ENCODE measurements at places on chromosomes 7 and 10. TPM values are rescaled to one million over a fixed set of nuclear protein-coding genes. Genes with fewer than 3 reads are reported as not detected.
A peak's percentile ranks its signal among the peaks of the same experiment; 100 is the strongest.

The RAB11FIP2 gene
- 47.7 TPM for total RNA-seq

DNA sequence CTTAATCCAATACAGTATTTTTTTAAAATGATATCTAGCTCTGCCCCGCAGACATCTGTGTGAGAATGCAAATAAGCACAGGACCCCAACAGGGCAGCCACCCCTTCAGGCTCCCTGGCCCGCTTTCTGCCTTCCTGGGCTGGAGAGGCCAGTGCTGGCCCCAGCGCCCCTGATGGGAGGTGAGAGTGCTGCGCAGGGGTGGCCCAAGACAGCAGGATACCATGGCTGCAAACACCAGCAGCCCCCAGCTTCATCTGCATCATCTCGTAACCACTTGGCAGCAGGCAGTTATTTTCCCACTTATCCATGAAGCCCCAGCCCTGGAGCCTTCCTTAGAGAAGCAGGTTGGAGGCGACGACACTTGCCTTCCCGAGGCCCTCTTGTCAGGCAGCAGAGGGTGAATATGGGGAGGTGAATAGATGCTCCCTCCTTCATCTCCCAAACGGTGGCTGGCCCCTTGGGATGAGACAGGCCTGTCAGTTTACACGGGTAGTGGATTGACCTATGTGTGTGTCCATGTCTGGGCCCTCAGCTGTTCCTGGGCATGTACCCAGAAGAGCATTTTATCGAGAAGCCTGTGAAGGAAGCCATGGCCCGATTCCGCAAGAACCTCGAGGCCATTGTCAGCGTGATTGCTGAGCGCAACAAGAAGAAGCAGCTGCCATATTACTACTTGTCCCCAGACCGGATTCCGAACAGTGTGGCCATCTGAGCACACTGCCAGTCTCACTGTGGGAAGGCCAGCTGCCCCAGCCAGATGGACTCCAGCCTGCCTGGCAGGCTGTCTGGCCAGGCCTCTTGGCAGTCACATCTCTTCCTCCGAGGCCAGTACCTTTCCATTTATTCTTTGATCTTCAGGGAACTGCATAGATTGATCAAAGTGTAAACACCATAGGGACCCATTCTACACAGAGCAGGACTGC is 71.2 kb downstream of the ALOX5 start:
- no peak overlapping the region for H3K27ac ChIP-seq
- H3K4me3 ChIP-seq, result no peak overlapping the region
- H3K27me3 ChIP-seq, result no peaks in the 10 kb centered on the region
- no peaks in the 10 kb centered on the region for H3K4me1 ChIP-seq
- DNase-seq, result peak; percentile 75

DNA sequence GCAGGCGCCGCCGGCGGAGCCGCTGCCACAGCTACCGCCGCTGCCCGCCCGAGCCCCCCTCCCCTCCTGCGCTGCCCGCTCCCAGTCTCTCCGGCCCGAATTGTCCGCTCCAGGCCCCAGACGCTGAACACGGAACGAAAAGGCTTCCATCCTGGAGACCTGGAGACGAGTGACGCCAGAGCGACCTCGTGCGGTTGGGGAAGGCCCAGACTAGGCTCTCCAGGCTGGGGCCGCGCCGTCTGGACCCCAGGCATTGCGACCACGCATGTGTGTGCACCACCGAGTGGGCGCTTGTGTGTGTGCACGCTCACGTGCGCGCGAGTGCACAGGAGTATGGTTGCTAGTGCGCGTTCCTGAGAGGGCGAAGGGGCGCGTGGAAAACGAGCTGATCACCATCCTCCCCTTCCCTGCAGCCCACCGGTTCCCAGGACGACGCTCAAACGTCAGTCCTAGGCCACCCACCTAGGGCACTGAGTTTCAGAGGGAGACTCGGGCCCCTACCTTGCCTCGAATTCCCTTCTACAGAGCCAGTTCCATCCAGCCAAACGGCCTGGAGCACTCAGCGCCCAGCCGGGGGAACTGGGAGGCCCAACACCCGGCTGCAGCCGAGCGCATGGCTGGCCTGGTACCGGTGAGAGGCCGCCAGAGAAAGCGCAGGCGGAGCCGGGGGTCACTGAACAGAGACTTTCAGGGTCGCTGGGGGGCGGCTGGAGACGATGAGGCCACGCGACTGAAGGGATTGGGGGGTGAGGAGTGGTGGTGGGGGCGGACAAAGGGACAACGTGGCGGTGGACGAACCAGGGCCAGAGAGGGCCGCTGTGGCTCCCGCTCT is 11.6 kb downstream of the LBX1 start:
- H3K27me3 ChIP-seq, result peaks cover 88% of the 10 kb centered on the region
- H3K4me3 ChIP-seq, result no peak overlapping the region
- peaks cover 6% of the 10 kb centered on the region for H3K4me1 ChIP-seq
- peak; percentile 92 for DNase-seq

The MYH16 gene
- under 0.01 TPM for total RNA-seq

DNA sequence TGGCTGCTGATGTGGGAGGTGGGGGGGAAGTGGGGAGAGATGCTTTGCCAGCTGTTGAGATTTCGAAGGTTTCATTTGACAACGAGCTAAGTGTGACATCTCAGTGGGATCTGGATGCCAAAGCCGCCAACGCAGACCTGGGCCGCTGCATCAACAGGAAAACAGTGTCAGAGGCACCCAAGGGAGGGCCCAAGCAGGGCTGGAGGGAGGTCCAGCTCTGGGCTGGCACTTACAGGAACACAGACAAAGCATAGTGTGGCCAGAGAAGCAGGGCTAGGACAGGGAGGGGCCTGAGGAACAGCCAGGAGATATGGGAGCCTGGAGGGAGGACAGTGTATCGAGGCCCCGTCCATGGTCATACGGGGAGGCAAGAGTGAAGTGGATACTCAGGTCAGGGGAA is 73.1 kb downstream of the GTF2IRD1 start:
- H3K27ac ChIP-seq, result no peak overlapping the region
- H3K4me3 ChIP-seq, result no peak overlapping the region
- H3K27me3 ChIP-seq, result no peaks in the 10 kb centered on the region
- H3K4me1 ChIP-seq, result no peaks in the 10 kb centered on the region
- DNase-seq, result peak; percentile 41

The ANXA8L1 gene
- total RNA-seq, result 0.29 TPM

DNA sequence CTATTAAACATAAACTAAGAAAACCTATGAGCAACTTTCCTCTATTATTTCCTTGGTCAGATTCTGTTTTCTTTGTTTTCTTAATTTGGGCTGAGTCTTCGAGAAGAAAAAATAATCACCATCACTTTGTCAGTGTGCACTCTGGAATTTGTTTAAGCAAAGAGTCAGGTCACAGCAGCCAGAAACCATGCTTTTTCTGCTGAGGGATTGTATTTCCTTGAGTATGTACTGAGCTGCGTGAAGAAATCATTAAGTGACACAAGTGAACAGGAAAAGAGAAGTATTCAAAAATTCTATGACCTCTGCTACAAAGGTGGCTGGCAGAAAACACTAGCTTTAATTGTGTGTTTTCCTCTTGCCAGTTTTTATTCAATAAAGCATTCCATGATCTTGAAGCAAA is 249.6 kb downstream of the VTI1A start:
- DNase-seq, result no peak
- H3K27ac ChIP-seq, result no peak overlapping the region
- no peaks in the 10 kb centered on the region for H3K27me3 ChIP-seq
- no peaks in the 10 kb centered on the region for H3K4me1 ChIP-seq
- no peaks in the 10 kb centered on the region for H3K36me3 ChIP-seq

The CPA5 gene
- total RNA-seq, result not detected

DNA sequence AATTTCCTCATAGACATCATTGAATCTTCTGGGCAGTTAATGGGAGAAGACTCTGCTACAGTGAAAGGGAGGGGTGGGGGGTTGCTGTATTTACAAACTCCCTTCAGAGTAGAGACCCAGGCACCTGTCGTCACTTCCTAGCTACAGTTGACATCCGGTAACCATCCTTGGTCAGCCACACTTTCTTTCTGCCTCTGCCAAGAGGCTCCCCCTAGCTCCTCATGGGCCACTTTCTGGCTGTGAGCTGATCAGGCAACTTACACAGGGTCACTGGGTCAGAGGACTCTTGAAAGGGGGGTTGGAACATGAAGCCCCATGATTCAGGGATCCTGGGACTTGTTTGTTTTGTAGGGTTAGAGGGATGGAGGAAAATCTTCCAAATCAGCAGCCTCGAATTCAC is 1.2 kb downstream of the TECPR1 start:
- H3K27me3 ChIP-seq, result no peaks in the 10 kb centered on the region
- no peak overlapping the region for H3K4me3 ChIP-seq
- H3K36me3 ChIP-seq, result peaks cover 5% of the 10 kb centered on the region
- H3K27ac ChIP-seq, result no peak overlapping the region
- peaks cover 16% of the 10 kb centered on the region for H3K4me1 ChIP-seq
- peak; percentile 55 for DNase-seq

- H3K4me3 ChIP-seq, result no peak overlapping the region
- DNase-seq, result no peak
- H3K27me3 ChIP-seq, result no peaks in the 10 kb centered on the region
These were observed 8.5 kb downstream of the TPST1 start for GRCh38 chr7:66213637-66214036.

DNA sequence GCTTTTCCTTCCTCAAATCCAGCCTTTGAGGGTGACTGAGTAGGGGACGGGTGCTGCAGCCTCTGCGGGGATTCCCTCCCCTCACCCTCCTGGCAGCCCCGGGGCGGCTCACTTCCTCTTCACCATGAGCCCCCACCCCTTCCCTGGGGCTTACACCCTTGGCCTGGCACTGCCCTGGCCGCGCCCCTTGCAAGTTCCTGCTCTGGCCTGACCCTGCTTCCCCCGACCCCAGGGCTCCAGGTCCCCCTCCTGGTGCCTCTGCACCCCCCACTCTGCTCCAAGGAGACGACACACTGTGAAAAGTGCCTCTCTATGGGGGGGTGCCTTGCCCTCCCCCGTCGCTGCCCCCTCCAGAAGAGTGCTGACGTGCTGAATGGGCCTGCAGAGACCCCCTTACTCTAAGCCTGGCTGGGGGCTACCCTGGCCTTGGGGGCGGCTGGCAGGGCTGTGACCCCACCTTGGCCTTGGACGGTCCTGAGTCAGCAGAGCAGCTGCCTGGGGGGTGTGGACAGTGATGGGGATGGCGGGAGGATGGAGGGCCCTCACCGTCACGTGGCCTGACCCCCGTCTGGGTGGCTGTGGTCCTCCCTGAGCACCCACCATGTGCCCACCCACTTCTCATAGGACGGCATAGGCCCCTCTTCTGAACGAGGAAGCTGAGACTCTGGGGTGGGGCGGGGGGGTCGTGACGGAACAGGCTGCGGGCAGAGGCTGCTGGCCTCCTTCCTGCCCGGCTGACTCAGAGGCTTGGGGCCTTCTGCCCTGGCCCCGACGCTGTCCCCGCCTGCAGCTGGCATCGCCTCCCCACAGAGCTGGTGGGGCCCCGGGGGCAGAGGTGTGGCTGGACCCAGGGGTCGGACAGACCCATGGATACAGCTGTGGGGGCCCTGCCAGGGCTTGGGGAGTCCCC is 9.8 kb downstream of the LFNG start:
- no peaks in the 10 kb centered on the region for H3K27me3 ChIP-seq
- peak overlapping the region; percentile 45 for H3K27ac ChIP-seq
- H3K4me1 ChIP-seq, result peaks cover 38% of the 10 kb centered on the region
- peak overlapping the region; percentile 16 for H3K4me3 ChIP-seq

GRCh38 chr7:137992550-137993394 is 9.1 kb downstream of the CREB3L2 start:
- peak overlapping the region; percentile 98 for H3K27ac ChIP-seq
- H3K36me3 ChIP-seq, result peaks cover 7% of the 10 kb centered on the region
- peak; percentile 55 for DNase-seq
- H3K27me3 ChIP-seq, result no peaks in the 10 kb centered on the region
- H3K4me1 ChIP-seq, result peaks cover 84% of the 10 kb centered on the region
- peak overlapping the region; percentile 29 for H3K4me3 ChIP-seq

The PYROXD2 gene
- total RNA-seq, result 11.6 TPM

The CDC14C gene
- total RNA-seq, result 0.29 TPM

DNA sequence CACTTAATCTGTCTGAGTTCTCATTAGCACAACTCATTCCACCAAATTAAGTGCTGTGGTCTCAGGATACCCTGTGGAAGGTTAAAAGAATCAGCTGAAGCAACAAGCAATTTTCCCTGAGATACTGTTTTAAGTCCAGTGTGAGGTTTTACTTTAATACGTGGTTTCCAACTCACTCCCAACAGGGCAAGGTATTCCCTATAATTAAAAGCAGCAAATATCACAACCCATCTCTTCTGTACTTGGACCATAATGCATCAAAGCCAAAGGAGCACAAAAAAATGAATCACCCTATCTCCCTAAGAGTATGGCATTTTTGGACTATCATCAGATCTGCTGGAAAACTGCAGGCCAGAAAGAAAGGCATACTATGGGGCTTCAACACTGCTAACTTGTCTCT is 4.9 kb downstream of the CADPS2 start:
- H3K4me3 ChIP-seq, result no peak overlapping the region
- H3K27me3 ChIP-seq, result no peaks in the 10 kb centered on the region
- H3K36me3 ChIP-seq, result no peaks in the 10 kb centered on the region
- peaks cover 6% of the 10 kb centered on the region for H3K4me1 ChIP-seq
- H3K27ac ChIP-seq, result no peak overlapping the region
- DNase-seq, result no peak

The ANKRD30A gene
- total RNA-seq, result not detected

GRCh38 chr10:127932521-127933270 is 25.8 kb downstream of the PTPRE start:
- H3K4me1 ChIP-seq, result peaks cover 12% of the 10 kb centered on the region
- H3K36me3 ChIP-seq, result no peaks in the 10 kb centered on the region
- no peak overlapping the region for H3K4me3 ChIP-seq
- H3K27ac ChIP-seq, result no peak overlapping the region
- no peaks in the 10 kb centered on the region for H3K27me3 ChIP-seq
- no peak for DNase-seq

The BBS9 gene
- total RNA-seq, result 39.8 TPM

- H3K27me3 ChIP-seq, result no peaks in the 10 kb centered on the region
- no peak overlapping the region for H3K4me3 ChIP-seq
- no peaks in the 10 kb centered on the region for H3K36me3 ChIP-seq
- peaks cover 2% of the 10 kb centered on the region for H3K4me1 ChIP-seq
These were observed 136.4 kb upstream of the ASAH2 start for GRCh38 chr10:50387732-50388073.
